ENCODE measurements at places on chromosomes 1 and 21.

- no peak for DNase-seq
Observed at GRCh38 chr1:181603735-181604410, 120.6 kb downstream of the CACNA1E start.

- DNase-seq, result peak; percentile 45
Observed at GRCh38 chr1:159000625-159001024, 9.1 kb upstream of the IFI16 start.

GRCh38 chr1:207954104-207954503 is 43.2 kb upstream of the CD34 start:
- no peak for DNase-seq

DNA sequence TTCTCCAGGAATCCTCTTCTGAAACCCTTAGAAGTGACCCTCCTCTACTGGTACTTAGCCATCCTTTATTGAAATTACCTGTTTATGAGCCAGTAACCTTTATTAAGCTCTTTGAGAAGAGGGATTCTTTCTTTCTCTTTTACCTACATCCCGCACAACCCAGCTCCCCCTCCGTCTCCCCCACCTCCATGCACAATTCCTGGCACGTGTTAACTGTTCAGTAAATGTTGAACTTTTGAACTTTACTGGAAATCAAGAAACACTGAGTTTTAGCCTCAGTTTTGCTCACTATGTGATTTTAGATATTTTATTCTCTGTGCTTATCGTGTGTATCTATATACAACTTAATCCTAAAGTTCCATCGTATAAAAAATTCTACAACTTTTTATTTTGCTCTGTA is 1.8 kb downstream of the TMED5 start:
- DNase-seq, result no peak

- no peak for DNase-seq
Observed at GRCh38 chr21:37749132-37749531, 167.1 kb downstream of the KCNJ6 start.

DNA sequence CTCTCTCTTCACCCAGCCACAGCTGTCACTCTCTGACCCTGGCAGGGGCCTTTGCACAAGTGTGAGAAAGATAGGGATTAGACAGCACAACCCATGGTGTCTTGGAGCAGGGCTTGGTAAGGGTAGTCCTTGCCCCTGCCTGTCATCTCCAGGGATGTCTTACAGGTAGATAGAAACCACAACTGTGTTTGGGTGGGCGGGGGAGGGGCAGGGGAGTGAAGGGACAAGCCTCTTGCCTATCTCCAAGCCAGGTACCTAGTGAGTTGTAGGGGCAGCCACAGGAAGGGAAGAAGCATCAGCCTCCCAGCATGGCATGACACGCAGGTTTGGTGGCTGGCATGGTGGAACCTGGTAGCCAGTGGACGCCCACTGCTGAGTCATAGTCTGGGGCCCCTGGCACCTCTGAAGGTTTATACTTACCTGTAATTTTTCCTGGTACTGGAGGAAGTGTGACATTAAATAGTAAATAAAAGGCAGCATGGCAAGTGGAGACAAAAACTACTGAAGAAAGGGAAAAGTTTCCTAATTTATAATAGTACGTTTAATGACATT is 97.5 kb downstream of the CLEC20A start:
- no peak for DNase-seq

DNA sequence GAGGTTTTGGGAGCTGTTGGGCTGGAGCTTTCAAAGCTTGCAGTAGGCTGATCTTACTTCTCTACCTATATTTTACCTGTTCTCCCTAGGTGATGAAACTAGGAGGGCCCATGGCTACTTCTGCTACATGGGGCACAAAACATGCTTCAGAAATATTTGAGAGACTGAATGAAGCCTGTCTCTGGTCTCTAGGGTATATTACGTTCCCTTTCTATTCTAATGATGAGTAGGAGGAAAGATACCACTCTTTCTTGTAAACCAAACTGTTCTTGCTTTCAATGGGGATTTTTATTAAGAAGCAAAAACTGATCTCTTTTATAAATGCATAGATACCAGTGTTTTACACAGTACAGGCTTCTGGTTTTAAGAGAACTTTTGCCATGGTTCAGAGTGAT is 103.1 kb downstream of the GALNT2 start:
- DNase-seq, result no peak

DNA sequence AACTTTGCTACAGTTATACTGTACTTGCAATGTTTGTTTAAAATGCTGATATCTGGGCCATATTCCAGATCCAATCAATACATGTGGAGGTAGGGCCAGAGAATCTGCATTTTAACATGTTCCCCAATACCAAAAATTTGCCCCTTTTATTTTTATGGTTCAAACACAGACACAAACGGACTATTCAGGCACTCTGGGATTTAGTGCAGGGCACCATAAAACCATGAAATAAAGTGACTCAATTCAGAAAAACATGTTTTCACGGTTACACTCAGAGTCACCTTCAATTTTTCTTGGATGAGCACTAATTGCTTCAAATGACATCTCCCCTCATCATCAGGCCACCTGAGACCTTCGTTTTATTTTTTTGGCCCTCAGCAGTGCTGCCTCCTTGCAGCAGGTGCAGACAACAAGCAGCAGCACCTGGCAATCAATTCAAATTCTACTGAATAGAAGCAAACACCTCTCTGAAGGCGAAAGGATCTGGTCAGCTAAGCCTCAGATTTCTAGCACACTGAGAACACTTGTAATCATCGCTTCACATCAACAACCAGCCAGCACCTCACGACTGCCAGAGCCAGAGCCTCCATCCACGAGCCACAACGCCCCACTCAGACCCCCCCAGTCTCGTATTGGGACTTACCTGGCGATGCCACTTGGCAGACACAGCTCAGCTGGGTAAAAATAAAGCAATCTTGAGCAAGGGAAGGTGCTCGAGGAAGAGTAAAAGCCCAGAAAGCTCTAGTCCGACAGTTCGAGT is 1.1 kb downstream of the ERO1B start:
- no peak for DNase-seq

- DNase-seq, result no peak
Observed at GRCh38 chr1:108646648-108647269, 14.1 kb downstream of the HENMT1 start.

DNA sequence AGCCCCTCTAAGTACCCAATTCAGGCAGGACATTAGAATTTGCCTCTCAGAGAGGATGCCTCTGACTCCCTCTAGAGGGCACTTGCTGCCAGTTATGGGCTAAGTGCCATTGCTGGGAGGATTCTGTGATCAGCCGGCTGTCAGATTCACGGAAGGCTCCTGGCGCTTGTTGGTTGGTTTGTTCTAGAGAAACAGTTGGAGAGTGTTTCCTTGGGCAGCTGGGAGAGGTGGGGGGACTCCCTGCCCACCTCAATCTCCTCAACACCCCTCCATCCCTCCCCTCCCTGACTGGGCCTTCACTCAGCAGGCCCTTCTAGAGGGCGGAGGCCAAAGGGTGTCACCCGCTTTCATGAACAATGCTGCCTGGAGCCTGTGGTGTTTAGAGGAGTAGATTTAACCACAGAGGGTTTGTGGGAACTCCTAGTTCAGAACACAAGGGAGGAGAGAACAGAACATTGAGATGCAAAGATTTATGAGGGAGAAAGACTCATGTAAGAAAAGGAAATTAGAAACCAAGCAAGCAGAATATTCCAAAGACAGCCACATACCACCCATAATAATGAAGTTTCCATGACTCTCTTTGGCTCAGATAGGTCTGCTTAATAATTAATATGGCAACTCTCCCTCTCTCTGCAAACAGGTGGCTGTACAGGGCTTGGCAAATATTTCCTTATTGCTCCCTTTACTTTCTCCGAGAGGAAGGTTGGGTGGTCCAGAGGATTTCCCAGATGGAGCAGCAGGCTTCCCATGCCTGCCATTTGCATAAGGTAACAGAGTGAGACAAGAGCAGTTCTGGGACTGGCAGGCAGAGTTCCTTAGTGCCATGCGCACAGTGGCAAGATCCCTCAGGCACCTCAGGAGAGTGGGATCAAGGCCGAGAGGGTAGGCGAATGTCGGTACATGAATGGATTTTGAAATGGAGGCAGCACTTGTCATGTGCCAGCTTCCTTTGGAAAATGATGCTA is 30.0 kb upstream of the ACP6 start:
- DNase-seq, result no peak

- no peak for DNase-seq
Observed at GRCh38 chr1:100387209-100387608, 34.9 kb downstream of the CDC14A start.

Measured in right renal cortex interstitium (tissue), 3 donors.